SK-N-SH (cell line): ENCODE measurements at places on chromosomes 1 and 21.

DNA sequence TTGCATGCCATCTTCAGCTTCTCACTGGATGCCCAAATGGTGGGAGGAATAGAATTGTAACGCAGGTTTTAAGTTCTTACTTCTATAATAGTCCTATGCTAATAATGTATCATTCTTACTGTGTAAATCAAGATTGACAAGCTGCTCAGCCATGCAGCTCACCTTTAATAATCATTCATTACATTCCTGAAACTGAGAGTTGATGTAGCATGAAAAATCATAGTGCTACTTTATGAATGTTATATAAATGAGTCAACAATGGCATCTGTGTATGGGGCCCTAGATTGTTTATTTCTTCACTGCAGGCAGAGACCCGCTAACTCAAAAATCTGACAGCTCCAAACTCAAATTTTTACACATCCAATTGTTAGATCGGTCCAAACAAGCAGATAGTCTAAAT is 34.4 kb downstream of the FH start:
- DNase-seq = no peak

GRCh38 chr1:195580988-195581387 is 1027.3 kb downstream of the KCNT2 start:
- DNase-seq = peak; percentile 4

DNA sequence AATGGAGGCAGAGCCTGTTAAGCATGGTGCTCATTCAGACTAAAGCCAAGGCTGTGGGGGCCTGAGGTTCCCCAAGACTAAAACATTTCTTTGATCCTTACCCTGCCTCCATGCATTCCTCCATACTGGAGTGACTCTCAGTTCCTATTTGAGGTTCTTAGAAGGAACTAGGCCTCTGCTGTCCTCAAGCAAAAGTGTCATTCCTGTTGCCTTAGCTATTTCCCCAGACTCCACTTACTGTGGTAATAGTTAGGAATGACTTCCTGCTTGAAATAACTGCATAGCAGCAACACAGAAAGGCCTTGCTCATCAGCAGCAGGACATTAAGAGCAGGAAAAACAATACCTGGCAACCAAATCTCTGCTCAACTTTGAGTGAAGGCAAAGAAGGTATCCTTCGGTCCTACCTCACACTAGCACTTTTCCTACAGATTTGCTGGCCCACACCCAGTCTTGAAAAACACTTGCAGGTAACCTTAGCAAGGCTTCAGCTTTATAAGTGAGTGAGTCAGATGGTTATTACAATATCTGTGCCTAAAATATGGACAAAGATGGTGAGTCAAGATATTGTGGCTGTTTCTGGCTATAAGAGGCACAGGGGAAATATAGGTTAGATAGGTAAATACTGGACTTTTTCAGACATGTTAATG is 14.8 kb downstream of the LRRC41 start:
- no peak for DNase-seq

- DNase-seq = no peak
Measured at GRCh38 chr1:234613128-234613875, 3.3 kb upstream of the IRF2BP2 start.

DNA sequence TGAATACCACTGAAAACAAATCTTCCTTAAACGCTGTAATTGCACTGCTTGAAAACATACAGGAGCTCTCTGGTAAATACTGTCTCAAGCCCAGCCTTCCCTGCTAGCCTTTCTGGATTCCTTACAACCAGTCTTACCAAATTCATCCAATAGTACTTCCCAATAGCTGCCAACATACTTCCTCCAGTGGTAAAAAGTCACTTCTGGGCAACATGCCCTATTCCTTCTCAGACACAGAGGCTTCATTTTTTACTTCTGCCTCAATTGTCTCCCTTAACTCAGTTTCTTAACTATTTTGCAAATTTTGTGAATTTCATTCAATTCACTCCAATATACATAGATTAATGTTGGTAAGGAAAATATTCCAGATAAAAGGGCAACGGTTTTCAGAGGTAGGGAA is 166.3 kb downstream of the TBX15 start:
- DNase-seq = no peak

DNA sequence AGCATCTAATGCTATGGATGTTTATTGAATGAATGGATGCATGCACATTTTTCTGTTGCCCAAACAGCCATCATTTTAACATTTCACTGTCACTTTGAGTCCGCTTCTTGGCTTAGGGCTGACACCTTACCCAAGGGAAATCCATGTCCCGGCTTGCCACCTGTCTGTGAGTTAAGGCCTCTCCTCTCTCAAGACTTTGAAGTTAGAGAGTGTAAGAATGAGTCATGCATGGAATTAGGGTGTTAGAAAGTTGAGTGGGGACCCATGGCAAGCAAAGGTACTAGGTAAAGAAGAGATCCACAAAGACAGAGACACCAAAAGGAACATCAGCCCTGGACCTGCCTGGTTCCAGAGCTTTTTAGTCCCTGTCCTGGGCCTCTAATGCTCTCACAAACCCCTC is 35.1 kb downstream of the ATP1A1 start:
- no peak for DNase-seq

- DNase-seq = peak; percentile 100
Measured at GRCh38 chr1:7704214-7705047, 66.7 kb upstream of the VAMP3 start.
